ENCODE measurements at places on chromosomes 3 and 15.

DNA sequence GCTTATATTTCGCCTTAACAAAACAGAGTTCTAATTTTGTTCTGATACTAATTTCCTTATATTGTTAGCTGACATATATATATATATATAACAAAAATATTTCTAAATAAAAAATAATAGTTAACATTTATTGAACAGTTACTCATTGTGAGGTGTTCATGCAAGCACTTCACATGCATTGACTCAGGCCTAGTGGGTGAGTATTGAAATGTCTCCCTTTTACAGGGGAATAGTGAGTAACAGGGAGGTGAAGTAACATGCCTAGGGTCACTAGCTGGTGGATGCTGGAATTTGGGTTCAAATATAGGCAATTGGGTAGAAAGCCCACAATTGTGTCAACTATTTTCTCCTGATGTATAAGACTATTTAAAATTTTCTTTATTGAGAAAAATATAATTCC is 102.6 kb upstream of the ZPLD1 start:
- H3K4me3 ChIP-seq = no peak overlapping the region
- no peak overlapping the region for H3K27ac ChIP-seq
- DNase-seq = no peak

DNA sequence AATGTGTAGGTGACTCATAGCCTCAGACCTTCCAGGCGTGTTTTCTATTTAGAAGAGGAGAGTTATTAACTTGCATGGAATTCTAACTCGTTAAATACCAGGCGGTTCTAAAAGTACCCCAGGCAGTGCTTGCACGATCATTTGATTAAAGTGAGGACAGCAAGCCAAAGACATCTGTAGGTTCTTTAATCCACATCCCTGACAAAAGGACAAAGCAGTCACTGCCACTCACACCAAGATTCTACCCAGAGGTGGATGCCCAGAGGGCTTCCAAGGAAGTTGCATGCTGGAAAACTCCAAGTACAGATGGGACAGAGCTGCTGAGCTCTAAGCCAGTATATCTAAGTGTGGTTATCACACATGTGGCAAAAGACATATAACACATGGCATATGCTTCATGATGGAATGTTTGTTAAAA is 372.1 kb downstream of the ROBO2 start:
- H3K4me1 ChIP-seq = no peaks in the 10 kb centered on the region
- H3K4me3 ChIP-seq = no peak overlapping the region

DNA sequence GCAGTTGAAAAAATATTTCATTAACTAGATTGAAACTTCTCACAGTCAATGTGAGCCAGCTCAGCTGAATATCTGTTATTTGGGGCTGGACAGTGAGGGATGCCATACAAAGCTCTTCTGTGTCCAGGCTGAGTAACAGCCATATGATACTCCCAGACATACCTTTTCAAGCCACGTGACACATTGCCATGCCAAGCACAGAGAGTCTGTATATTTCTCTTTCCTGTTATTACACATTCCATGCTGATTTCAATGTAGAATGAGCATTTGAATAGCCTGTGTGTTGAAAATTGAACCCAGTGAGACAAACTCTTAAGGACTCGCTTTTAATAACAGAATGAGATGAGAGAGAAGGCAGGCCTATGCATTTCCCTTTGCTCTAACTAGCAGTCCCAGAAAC is 334.7 kb upstream of the RASGRP1 start:
- no peak overlapping the region for H3K27ac ChIP-seq
- no peaks in the 10 kb centered on the region for H3K27me3 ChIP-seq
- H3K4me3 ChIP-seq = no peak overlapping the region
- no peaks in the 10 kb centered on the region for H3K36me3 ChIP-seq

DNA sequence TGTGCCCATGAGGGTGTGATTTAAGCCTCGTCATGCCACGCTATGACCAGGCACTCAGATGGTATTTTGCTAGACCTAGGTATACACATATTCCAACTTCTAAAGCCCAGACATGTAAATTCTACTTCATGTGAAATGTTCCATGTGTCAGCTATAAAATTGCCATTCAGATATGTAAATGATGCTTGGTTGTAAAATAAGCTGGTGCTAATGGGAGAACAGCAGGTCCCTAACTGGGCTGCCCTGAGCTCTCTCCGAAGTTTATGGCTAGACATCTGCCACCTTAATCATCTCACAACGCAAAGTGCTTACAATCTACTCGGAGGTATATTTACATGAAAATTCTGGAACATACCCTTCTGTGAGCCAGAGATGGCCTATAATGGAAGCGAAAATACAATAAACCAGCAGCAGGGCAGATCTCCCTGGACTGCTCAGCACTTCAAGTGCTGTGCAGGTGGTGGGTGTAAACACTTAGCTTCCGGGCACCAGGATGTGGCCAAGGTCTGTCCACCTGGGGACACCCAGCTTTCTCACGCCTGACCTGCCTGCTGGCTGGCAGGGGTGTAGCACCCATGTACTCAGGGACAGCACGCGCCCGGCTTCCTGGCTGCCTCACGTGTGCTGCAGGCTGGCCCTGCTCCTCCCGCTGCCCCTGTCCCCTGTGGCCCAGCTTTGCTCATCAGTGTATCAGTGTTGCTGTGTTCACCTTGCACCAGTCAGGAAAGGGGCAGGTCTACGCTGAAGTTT is 82.0 kb downstream of the CHDH start:
- no peak for DNase-seq
- no peak overlapping the region for H3K4me3 ChIP-seq

DNA sequence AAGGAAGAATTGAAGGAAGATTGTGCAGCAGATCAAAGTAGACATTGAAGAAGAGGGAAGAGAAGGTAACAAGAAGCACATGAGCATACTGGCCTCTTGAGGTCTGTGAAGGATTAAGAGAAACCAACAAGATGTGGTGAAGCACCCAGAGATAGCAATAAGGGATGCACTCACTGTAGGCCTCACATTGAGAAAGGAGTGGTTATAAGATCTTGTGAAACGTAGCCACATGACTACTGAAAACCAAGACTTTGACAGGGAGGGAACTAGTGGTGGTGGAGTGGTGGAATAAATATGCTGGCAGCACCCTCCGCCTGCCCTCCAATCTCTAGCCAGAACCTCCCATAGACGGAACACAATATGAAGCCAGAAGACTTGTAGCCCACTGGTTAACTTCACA is 651.2 kb downstream of the DIPK2A start:
- no peaks in the 10 kb centered on the region for H3K4me1 ChIP-seq
- no peak for DNase-seq
- no peak overlapping the region for H3K4me3 ChIP-seq
- no peaks in the 10 kb centered on the region for H3K36me3 ChIP-seq

GRCh38 chr15:79661411-79661810 is 229.3 kb downstream of the MINAR1 start:
- no peak overlapping the region for H3K4me3 ChIP-seq
- H3K36me3 ChIP-seq = no peaks in the 10 kb centered on the region
- no peak for DNase-seq

Measured in GM12878 (cell line).